ENCODE measurements at places on chromosomes 2 and 18. TPM values are rescaled to one million over a fixed set of nuclear protein-coding genes. Genes with fewer than 3 reads are reported as not detected.

Gene UGT1A7
- total RNA-seq, result 20.3 TPM

Gene HIBCH
- 14.7 TPM for total RNA-seq

Gene FAP
- total RNA-seq, result not detected

Gene INHBB
- total RNA-seq, result 57.5 TPM

Gene HOXD4
- not detected for total RNA-seq

Gene TEX44
- total RNA-seq, result not detected
